Neural cell (in vitro differentiated cells): ENCODE measurements at places on chromosomes 5 and 9. TPM values are rescaled to one million over a fixed set of nuclear protein-coding genes. Genes with fewer than 3 reads are reported as not detected.

GABRG2 gene
- 33.4 and 35.8 TPM in 2 replicates for polyA plus RNA-seq

NIPSNAP3A gene
- polyA plus RNA-seq = 51.9 and 52.3 TPM in 2 replicates

MEGF10 gene
- 0.05 and 0.18 TPM in 2 replicates for polyA plus RNA-seq

CANX gene
- 227 and 232 TPM in 2 replicates for polyA plus RNA-seq

MEIKIN gene
- not detected in 2 replicates for polyA plus RNA-seq

PSD2 gene
- polyA plus RNA-seq = 33.4 and 38.6 TPM in 2 replicates

STPG3 gene
- polyA plus RNA-seq = not detected in 2 replicates
